ENCODE measurements at places on chromosomes 16 and 17. TPM values are rescaled to one million over a fixed set of nuclear protein-coding genes. Genes with fewer than 3 reads are reported as not detected.

- H3K27ac ChIP-seq: no peak overlapping the region
- H3K4me3 ChIP-seq: no peak overlapping the region
- peaks cover 11% of the 10 kb centered on the region for H3K27me3 ChIP-seq
- no peaks in the 10 kb centered on the region for H3K36me3 ChIP-seq
- no peak for DNase-seq
- no peaks in the 10 kb centered on the region for H3K4me1 ChIP-seq
These were observed 39.4 kb downstream of the CAPNS2 start for GRCh38 chr16:55605754-55606336.

CCDC200 gene
- not detected for total RNA-seq

GRCh38 chr16:17204206-17204605 lies 266.6 kb downstream of the XYLT1 start:
- no peak overlapping the region for H3K27ac ChIP-seq
- peaks cover 20% of the 10 kb centered on the region for H3K4me1 ChIP-seq
- DNase-seq: no peak
- no peak overlapping the region for H3K4me3 ChIP-seq
- no peaks in the 10 kb centered on the region for H3K27me3 ChIP-seq

GRCh38 chr17:4849011-4849536 lies 15.9 kb downstream of the MINK1 start:
- no peaks in the 10 kb centered on the region for H3K27me3 ChIP-seq
- H3K27ac ChIP-seq: peak overlapping the region; percentile 64
- peaks cover 43% of the 10 kb centered on the region for H3K4me1 ChIP-seq
- peaks cover 17% of the 10 kb centered on the region for H3K36me3 ChIP-seq
- H3K4me3 ChIP-seq: peak overlapping the region; percentile 18

DNA sequence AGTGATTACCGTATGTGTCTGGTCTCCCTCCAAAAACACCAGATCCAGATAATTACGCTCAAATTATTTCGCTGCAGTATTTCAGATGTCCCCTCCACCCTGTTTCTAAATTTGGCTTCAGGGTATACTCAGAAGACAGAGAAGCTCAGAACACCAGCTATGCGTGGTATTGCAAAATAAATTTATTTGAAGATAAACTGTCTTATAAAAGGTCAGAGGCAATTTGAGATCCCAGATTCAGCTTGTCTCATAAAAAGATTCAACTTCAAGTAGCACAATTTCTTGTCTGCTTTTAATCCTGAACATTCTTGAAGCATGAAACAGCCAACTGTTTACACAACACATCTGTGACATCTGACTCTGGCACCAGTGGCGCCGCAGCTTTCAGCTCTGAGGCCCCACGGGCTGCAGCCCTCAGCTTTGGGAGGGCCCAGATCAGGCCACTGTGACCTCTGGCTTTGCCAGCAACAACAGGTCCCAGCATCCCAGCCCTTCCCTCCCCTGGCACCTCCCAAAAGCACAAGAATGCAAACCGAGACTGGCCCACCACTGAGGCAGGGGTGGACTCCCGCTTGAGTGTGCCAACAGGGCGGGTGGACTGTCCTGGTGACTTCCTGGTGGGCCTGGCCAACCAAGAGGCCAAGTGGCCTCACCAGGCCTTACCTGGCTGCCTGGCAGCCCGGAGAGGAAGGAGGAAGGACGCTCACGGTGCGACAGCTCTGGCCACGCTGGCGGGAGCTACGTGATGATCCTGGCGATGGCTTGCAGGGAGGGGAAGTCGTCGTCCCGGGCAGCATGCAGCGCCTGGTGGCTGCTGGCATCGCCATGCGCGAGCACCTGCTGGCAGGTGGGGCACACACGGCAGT lies 8.0 kb downstream of the SYNGR3 start:
- no peak for DNase-seq
- no peak overlapping the region for H3K27ac ChIP-seq
- H3K4me1 ChIP-seq: peaks cover 14% of the 10 kb centered on the region
- no peaks in the 10 kb centered on the region for H3K27me3 ChIP-seq
- no peak overlapping the region for H3K4me3 ChIP-seq

DNA sequence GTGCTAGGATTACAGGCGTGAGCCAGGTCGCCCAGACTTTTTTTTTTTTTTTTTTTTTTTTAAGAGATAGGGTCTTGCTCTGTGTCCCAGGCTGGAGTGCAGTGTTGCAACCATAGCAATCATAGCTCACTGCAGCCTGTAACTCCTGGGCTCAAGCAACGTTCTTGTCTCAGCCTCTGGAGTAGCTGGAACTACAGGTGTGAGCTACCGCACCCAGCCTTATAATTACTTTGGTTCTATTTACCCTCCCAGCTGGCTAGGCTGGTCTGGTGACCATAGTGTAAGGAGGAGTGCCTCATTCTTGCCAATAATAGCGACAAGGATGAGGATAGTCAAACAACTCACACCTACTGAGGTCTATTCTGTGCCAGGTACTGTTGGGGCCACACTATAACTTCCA lies 39.6 kb upstream of the USP7 start:
- H3K4me3 ChIP-seq: no peak overlapping the region
- peaks cover 3% of the 10 kb centered on the region for H3K27me3 ChIP-seq
- peaks cover 9% of the 10 kb centered on the region for H3K4me1 ChIP-seq
- no peaks in the 10 kb centered on the region for H3K36me3 ChIP-seq
- no peak for DNase-seq
- H3K27ac ChIP-seq: no peak overlapping the region

GRCh38 chr17:64572682-64573154 lies 65.9 kb downstream of the CEP95 start:
- peaks cover 35% of the 10 kb centered on the region for H3K4me1 ChIP-seq
- peak overlapping the region; percentile 62 for H3K4me3 ChIP-seq
- H3K27me3 ChIP-seq: peaks cover 16% of the 10 kb centered on the region

ALOX12 gene
- not detected for total RNA-seq

GRCh38 chr17:29776026-29776425 lies 153.3 kb upstream of the CORO6 start:
- peaks cover 4% of the 10 kb centered on the region for H3K36me3 ChIP-seq
- no peak overlapping the region for H3K27ac ChIP-seq
- peaks cover 12% of the 10 kb centered on the region for H3K4me1 ChIP-seq
- DNase-seq: no peak
- no peaks in the 10 kb centered on the region for H3K27me3 ChIP-seq

PRR35 gene
- not detected for total RNA-seq

DNA sequence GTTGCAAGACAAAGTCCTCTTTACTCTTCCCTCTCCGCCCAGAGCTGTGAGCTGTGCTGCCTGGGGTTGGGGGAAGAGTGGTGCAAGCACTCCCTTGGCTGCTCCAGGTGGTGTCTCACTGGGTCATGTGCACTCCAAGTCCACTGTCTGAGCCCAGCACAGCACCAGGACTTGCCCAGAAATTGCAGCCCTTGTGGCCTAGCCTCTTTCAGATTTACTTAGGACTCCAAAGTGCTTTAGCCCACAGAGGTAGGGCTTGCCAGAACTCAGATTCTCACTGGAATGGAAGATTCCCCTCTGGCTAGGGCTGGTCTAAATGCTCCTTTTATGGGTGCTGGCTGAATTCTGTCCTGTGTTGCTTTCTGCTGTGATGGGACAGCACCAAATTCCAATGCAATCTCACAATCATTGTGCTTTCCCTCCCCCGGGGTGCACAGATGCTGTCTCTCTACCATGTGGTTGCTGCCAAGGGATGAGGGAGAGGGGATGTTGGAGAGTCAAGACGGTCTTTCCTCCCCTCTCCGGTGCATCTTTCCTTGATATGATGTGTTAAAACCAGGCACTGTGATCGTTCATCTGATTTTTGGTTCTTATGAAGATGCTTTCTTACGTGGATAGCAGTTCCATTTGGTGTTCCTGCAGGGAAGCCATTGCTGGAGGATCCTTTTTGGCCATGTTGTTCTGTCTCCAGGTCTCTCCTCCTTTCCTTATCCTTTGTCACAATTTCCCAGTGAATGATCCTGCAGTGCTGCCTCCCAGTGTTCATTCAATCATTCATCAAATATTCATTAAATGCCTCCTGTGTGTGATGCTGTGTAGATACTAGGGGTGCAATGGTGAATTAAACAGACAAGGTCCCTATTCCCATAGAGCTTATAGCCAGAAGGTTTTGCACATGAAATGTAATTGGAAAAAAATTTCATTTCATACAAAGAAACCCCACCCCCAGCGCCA lies 216.3 kb downstream of the SPECC1 start:
- no peaks in the 10 kb centered on the region for H3K27me3 ChIP-seq
- H3K36me3 ChIP-seq: no peaks in the 10 kb centered on the region
- peaks cover 62% of the 10 kb centered on the region for H3K4me1 ChIP-seq

PIK3R6 gene
- not detected for total RNA-seq

PLCD3 gene
- total RNA-seq: 98.4 TPM

GRCh38 chr16:49806446-49806845 lies 49.5 kb downstream of the ZNF423 start:
- no peak for DNase-seq
- no peaks in the 10 kb centered on the region for H3K4me1 ChIP-seq
- H3K4me3 ChIP-seq: no peak overlapping the region
- H3K27me3 ChIP-seq: peaks cover 15% of the 10 kb centered on the region
- no peaks in the 10 kb centered on the region for H3K36me3 ChIP-seq

DNA sequence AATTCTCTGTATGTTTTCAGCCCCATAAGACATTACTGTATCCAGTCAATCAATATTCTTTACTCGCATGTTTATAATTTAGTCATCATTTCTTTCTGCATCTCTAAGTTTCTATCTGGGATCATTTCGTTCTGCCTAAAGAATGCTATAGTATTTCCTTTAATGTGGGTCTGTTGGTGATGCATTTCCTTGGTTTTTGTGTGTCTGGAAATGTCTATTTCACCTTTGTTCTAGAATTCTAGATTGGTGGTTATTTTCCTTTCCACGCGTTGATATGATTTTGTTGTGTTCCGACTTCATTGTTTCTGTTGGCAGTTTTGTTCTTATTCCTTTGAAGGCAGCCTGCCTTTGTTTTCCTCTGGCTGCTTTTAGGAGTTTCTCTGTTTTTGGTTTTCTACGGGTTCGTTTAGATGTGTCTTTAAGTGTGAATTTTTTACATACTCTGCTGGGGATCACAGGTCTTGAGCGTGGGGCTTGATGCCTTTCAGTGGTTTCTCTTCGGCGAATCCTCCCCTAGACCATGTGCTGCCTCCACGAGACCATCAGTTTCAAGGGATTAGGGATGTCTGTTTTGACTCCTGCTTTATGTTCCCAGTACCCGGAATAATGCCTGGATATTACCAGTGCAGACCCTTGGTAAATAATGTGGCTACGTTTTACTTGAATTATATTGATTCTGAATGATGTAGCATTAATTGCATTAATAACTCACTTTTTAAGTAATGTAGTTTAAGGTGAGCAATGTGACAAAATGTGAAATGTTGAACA lies 23.5 kb downstream of the POLR3E start:
- H3K4me3 ChIP-seq: no peak overlapping the region
- H3K27ac ChIP-seq: no peak overlapping the region

- no peak overlapping the region for H3K27ac ChIP-seq
- H3K4me1 ChIP-seq: no peaks in the 10 kb centered on the region
- DNase-seq: no peak
- peaks cover 11% of the 10 kb centered on the region for H3K27me3 ChIP-seq
- H3K36me3 ChIP-seq: no peaks in the 10 kb centered on the region
These were observed 24.4 kb upstream of the CREBBP start for GRCh38 chr16:3904875-3905274.

DNA sequence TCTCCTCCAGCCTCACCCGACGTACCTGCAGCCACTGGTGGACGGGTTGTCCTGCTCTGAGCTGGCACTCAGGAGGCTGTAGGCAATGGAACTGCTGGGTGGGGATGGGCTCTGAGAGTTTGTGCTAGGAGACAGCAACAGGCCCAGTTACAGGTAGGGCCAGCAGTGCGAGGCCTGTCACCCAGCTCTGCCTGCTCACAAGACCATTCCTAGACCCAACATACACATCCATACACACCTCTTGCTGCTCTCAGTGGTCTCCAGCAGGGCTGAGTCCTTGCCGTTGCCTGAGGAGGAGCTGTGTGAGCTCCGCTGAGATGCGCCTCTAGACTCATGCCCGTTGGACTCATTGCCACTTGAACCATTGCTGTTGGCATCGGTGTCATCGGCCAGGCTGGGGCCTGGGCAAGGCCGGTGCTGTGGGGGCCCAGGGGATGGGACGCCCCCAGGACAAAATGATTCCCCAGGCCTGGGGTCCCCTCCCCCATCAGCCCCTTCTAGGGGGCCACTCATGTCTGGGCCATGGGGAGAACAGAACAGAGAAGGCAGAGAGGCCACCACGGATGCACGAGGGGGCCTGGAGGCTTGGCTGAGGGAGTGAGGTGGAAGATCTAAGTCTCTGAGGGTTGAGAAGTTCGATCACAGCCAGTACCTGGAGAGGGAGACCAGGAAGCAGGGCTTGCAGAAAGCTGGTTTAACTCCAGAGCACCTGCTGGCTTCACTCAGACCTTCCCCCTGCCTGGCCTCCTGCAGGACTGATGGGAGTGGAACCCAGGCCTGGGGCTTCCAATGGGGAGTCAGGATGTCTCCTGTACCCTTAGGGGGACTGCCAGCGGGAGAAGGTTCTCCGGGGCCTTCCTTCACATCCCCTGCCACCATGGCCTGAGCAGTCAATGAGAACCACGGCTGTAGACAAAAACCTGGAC lies 1.7 kb downstream of the PER1 start:
- H3K4me1 ChIP-seq: peaks cover 7% of the 10 kb centered on the region
- peak overlapping the region; percentile 33 for H3K27ac ChIP-seq
- no peak for DNase-seq
- H3K27me3 ChIP-seq: peaks cover 28% of the 10 kb centered on the region
- peaks cover 15% of the 10 kb centered on the region for H3K36me3 ChIP-seq

- peak; percentile 38 for DNase-seq
- H3K27me3 ChIP-seq: peaks cover 17% of the 10 kb centered on the region
- no peaks in the 10 kb centered on the region for H3K4me1 ChIP-seq
- peaks cover 10% of the 10 kb centered on the region for H3K36me3 ChIP-seq
These were observed 11.9 kb downstream of the MT4 start for GRCh38 chr16:56576585-56577299.

- peaks cover 9% of the 10 kb centered on the region for H3K27me3 ChIP-seq
- no peak for DNase-seq
- H3K27ac ChIP-seq: peak overlapping the region; percentile 58
- no peaks in the 10 kb centered on the region for H3K36me3 ChIP-seq
These were observed 2.6 kb upstream of the TSPOAP1 start for GRCh38 chr17:58330997-58331814.

- H3K27me3 ChIP-seq: peaks cover 2% of the 10 kb centered on the region
- DNase-seq: peak; percentile 28
- no peak overlapping the region for H3K27ac ChIP-seq
- peaks cover 40% of the 10 kb centered on the region for H3K4me1 ChIP-seq
- H3K4me3 ChIP-seq: no peak overlapping the region
- H3K36me3 ChIP-seq: no peaks in the 10 kb centered on the region
These were observed 29.7 kb upstream of the RMI2 start for GRCh38 chr16:11315510-11315909.

DNA sequence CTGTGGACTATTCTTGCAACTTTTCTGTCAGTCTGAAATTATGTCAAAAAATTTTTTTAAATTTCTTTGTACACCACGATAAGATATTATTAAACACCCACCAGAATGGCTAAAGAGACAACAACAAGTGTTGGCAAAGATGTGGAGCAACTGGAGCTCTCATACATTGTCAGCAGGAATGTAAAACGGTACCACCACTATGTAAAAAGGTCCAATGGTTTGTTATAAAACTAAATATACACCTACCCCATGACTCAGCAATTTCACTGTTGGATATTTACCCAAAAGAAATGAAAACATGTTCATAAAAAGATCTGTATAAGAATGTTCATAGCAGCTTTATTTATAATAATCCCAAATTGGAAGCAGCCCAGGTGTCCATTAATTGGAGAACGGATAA lies 7.2 kb downstream of the KIAA0753 start:
- peaks cover 51% of the 10 kb centered on the region for H3K36me3 ChIP-seq
- H3K27ac ChIP-seq: no peak overlapping the region
- H3K4me1 ChIP-seq: peaks cover 1% of the 10 kb centered on the region
- no peak overlapping the region for H3K4me3 ChIP-seq
- DNase-seq: no peak

GRCh38 chr16:85172455-85173145 lies 60.3 kb upstream of the CIBAR2 start:
- H3K27me3 ChIP-seq: peaks cover 6% of the 10 kb centered on the region
- H3K4me3 ChIP-seq: peak overlapping the region; percentile 95
- H3K4me1 ChIP-seq: peaks cover 70% of the 10 kb centered on the region
- peak overlapping the region; percentile 98 for H3K27ac ChIP-seq
